A673 (cell line): ENCODE measurements at places on chromosomes 6 and 20. TPM values are rescaled to one million over a fixed set of nuclear protein-coding genes. Genes with fewer than 3 reads are reported as not detected.

Gene LCA5
- total RNA-seq, result 3.5 and 4.0 TPM in 2 replicates

Gene CNBD2
- 3.1 and 4.5 TPM in 2 replicates for total RNA-seq

Gene IL17F
- total RNA-seq, result not detected in 2 replicates

Gene SAMD5
- total RNA-seq, result 4.3 and 6.1 TPM in 2 replicates

DNA sequence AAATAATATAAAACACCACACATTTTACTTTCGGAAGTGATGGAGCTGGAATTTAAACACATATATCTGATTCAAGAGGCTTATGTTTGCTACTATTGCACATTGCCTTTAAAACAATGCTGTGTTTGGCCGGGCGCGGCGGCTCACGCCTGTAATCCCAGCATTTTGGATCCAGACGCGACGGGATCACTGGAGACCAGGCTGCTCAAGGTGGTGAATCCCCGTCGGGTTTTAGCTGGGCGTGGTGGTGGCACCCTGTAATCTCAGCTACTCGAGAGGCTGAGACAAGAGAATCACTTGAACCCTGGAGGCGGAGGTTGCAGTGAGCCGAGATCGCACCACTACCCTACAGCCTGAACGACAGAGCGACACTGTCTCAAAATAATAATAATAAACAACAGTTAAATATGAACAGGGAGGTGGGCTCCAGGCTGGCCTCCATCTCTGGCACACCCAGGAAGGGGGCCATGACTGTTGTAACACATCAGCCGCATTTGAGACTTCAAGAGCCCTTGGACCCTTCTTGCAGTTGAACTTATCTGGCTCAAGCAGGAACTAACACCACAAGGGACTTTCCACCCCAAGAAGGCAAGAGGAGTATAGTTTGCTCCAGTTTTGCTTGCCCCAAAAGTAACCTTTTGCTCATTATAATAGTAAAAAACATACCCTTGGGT, 127.1 kb upstream of the ZNF184 start:
- DNase-seq, result no peak

DNA sequence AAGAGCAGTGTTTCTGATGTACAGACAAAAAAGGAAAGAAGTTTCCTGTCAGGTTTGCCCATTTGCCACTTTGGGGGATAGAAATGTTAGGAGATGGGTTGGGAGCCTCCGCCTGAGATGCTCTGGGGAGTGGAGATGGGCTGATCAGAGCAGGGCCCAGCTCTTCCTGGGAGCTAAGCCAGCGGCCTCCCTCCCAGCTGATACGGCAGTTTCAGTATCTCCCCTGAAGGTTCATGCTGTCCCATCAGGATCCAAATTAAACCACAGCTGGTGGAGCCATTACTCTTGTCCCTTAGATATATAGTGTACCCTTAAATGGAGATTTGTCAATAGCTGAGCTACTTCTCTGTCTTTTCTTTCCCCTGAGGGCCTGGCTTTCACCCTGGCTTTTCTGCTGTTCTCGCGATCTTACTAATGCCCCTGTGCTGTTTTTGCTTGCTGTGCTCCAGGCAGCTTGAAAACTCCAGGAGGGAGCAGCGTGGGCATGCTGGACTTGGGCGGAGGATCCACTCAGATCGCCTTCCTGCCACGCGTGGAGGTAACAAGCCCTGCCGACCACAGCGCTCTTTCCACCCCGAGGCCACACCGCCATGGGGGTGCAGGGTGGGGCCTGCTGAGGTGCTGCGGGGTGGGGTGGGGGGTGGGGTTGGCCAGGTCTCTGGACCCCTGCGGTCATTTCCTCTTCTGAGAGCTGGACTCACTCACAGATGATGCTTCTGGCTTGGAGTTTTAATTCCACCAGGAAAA, 20.9 kb downstream of the ENTPD6 start:
- DNase-seq, result no peak

DNA sequence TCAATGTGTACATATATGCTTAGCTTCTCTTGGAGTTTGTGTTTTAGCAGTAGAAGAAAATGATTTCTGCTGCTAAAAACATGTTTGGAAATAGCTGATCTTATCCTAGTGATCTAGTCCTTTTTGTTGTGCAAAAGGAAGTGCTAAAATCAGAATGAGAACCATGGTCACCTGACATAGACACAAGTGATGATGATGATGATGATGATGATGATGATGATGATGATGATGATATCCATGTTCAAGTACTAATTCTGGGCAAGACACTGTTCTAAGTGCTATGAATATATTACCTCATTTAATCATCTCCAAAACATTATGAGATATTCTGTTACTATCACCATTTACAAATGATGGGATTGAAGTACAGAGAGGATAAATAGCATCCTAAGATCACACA, 79.8 kb downstream of the ANKEF1 start:
- no peak for DNase-seq
